Hypothalamus (tissue), 51 donors: ENCODE measurements at places on chromosomes 5 and 9.

DNA sequence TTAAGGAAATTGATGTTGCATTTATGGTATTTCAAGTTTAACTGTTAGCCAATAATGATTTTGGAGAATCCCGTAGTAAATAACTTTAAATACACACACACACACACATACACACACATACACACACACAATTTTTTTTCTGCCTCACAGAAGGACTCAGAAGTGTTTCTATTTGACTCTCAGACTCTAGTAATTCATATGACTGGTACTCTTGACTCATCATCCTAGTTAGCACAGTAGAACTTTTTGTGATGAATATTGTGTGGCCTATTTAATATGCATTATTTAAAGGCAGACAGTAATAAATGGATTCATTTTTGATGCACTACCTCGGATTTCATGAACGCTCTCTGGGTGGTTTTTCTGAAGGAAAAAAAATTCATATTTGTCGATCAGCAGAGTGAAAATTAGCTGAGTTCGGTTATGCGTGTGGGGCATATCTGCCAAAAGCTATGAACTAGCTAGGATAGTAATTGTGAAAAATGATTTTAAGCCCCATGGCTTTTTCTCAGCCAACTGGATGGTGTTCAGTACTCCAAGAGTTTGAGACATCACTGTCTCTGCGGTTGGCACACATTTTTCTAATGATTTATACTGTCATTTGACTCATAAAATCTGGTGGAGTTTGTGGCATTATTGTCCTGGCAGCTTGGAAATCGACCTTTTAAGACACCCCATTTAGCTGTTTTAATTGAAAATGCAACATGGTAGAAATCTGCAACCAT, 102.2 kb downstream of the PCSK5 start:
- no peak for DNase-seq

DNA sequence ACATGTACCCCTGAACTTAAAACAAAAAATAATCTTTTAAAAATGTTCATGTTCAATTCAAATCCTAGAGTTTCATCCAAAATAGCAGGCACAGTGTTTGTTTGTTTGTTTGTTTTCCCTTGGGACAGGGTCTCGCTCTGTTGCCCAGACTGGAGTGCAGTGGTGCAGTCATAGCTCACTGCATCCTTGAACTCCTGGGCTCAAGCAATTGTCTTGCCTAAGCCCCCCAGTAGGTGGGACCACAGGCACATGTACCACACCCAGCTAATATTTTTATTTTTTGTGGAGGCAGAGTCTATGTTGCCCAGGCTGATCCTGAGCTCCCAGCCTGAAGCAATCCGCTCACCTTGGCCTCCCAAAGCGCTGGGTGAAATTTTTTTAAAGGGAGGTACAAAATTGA, 5.0 kb upstream of the POLR1E start:
- DNase-seq = no peak

DNA sequence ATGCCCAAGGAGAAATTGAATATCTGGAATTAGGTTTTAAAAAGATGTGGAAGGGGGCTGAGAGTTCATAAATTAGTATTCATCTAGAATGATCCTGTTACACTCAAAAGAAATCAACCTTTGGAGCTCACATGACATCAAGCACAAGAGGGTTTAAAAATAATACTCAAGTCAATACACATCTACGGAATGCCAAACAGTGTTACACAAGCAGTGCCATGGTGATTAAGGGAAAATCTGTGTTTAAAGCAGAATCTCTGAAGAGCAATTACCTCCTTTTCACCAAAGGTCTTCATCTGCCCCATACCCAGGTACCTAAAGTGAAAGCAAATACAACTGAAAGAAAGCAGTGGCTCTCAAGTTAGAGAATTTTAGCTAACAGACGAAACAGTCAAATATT, 261.6 kb downstream of the NFIB start:
- DNase-seq = no peak

- no peak for DNase-seq
Measured at GRCh38 chr9:73143711-73144328, 7.8 kb upstream of the ANXA1 start.

GRCh38 chr5:122078116-122079110, at the start of gene LOX:
LOX (minus strand) TSS chr5:122078259; CDS start chr5:122077985, 274 bp downstream.
- no peak for DNase-seq

- no peak for DNase-seq
Measured at GRCh38 chr9:116154334-116154975, 864 bp downstream of the PAPPA start.

GRCh38 chr5:78003450-78003849, 227.3 kb upstream of the TBCA start:
- DNase-seq = no peak

GRCh38 chr9:70352802-70353201, 61.7 kb downstream of the KLF9 start:
- no peak for DNase-seq

DNA sequence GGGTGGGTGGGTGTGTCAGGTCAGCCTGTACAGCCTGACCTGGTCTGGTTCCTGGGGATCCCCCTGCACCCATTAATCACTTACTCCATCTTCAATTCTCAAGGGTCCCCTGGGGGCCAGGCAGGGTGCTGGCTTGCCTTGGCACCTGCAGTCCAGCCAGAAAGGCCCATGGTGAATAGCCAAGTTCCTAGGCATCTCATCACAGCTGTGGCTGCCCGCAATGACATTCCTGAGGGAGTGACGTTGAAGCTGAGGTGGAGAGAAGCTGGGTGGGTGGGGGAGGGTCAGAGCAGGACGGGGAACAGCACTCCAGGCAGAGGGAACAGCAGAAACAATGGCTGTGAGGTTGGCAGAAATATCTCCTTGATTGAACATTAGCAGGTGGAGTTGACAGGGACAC, 10.6 kb downstream of the HMCN2 start:
- no peak for DNase-seq

- DNase-seq = no peak
Measured at GRCh38 chr5:52685971-52686370, 101.7 kb upstream of the ITGA1 start.

DNA sequence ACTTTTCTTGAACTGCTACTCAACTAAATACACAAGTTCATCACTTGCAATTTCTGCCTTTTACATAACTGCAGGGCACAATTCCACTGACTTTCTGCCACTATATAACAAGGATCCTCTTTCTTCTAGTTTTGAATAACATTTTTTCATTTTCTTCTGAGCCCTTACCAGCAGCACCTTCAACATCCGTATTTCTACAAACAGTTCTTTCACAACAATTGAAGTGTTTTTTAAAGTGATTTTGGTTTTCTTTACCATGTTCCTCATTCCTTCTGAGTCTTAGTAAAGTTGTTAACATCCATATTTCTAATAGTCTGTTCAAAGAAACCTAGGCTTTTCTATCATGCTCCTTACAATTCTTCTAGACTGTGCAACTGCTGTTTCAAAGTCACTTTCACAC, 127.2 kb upstream of the PITX1 start:
- no peak for DNase-seq

GRCh38 chr5:116486588-116486987, 88.0 kb downstream of the SEMA6A start:
- no peak for DNase-seq

- no peak for DNase-seq
Measured at GRCh38 chr9:124625087-124625486, 117.9 kb upstream of the NR5A1 start.

- no peak for DNase-seq
Measured at GRCh38 chr9:128250839-128251731, 24.7 kb downstream of the GOLGA2 start.

GRCh38 chr5:141534492-141535213, 45.8 kb downstream of the PCDHGC5 start:
- DNase-seq = no peak

GRCh38 chr9:36154331-36154952, 14.7 kb upstream of the CCIN start:
- peak; percentile 41 for DNase-seq

- DNase-seq = no peak
Measured at GRCh38 chr5:17743580-17744435, 109.5 kb downstream of the TAF11L14 start.

GRCh38 chr9:11149065-11149464, 536.3 kb upstream of the PTPRD start:
- no peak for DNase-seq

DNA sequence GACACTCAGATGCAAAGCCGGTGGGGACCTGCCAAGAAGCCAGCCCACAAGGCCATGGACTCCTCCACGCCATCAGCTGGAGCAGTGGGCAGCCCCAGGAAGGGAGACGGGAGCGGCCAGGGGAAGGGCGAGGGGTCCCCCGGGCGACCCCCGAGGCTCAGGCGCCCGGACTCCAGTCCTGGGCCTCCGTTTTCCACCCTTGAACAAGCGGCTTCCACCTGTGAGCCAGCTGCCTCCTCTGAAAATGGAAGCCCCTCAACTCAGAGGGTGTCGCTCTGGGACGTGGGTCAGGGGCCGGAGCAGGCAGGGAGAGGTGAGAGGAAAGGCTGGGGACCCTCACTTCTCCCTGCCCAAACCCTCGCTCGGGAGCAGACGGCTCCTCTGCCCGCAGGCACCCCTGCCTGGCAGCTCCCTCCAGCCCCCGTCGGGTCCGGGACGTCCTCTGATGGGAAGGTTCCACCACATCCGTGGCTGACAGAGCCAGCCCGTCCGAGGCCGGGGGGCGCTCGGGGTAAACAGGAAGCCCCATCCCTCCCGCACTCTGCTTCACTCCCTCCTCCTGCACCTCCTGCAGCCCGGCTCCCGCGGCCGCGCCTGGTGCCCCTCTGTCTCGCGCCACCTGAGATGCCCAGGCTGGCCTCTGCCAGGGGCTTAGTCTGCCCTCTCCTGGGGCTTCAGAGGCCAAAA, 3.7 kb upstream of the EGFL7 start:
- DNase-seq = no peak

- no peak for DNase-seq
Measured at GRCh38 chr9:135018306-135018915, 69.1 kb upstream of the OLFM1 start.

- no peak for DNase-seq
Measured at GRCh38 chr9:115733318-115734110, 420.1 kb upstream of the PAPPA start.

DNA sequence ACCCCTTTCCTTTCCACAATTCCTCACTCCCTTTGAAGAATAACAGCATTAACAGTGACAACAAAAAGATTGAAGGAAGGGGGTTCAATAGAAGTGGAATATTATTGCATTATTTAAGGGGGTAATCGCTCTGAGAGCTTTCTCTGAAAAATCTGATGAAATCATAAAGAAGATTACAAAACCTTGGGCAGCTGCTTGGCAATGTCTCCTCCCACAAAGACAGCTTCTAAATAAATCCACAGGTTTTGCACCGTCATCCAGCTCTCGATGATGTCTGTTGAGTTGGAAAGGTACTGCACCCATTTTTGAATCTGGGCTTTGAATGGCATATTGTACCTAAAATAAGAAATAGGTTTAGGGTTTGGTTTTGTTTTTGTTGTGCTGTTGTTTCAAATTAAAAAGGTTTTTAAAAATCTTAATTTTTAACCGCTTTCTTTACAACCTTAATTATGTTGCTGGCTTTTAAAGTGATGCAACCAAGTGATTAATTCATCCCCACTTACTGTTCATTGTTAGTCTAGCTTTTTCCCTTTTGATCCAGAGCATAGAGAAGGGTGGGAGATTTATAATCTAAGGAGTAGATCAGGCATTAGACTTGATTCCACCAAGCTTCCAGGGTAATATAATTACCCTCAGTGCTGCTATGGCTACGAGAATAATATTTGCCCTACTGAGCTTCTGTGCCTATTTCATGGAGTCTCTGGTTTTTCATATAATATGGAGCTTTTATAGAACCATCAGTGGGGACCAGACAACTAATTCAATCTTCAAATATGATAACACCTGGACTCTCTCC, 85.0 kb downstream of the DNAH5 start:
- no peak for DNase-seq

- DNase-seq = no peak
Measured at GRCh38 chr9:78806492-78807160, 509.7 kb downstream of the PSAT1 start.

DNA sequence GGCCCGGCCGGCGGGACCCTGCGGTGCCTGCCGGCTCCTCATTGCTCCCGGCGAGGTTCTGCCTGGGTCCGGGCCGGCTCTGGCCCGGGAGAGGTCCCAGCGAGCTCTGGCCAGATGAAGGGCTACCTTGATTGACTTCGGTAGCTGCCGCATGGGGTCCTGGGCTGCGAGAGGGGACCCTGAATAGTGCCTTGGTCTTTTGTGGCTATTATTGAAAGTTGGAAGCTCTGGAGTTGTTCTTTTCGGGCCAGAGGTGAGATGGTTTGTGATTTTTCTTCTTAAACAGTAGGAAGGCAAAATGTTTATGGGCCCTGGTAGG, 635 bp downstream of the NAA35 start:
- DNase-seq = no peak

- DNase-seq = no peak
Measured at GRCh38 chr5:123273984-123274383, 149.2 kb downstream of the CEP120 start.

GRCh38 chr5:169063316-169063953, 237.5 kb downstream of the SLIT3 start:
- no peak for DNase-seq

DNA sequence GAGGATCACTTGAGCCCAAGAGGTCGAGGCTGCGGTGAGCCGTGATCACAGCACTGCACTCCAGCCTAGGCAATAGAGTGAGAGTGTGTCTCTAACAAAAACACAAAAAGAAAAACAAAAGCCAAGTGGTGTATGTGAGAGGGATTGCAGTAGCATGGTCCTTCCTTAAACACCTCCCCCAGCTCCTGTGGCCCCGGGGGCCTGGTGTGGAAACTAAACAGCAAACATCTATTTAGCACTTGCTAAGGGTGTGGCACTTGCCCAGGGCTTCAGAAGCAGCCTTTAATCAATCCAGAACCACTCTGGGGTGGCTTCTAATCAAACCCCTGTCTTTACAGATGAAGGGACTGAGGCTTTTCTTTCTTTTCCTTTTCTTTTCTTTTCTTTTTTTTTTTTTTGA, 4.4 kb upstream of the FBP1 start:
- DNase-seq = no peak

DNA sequence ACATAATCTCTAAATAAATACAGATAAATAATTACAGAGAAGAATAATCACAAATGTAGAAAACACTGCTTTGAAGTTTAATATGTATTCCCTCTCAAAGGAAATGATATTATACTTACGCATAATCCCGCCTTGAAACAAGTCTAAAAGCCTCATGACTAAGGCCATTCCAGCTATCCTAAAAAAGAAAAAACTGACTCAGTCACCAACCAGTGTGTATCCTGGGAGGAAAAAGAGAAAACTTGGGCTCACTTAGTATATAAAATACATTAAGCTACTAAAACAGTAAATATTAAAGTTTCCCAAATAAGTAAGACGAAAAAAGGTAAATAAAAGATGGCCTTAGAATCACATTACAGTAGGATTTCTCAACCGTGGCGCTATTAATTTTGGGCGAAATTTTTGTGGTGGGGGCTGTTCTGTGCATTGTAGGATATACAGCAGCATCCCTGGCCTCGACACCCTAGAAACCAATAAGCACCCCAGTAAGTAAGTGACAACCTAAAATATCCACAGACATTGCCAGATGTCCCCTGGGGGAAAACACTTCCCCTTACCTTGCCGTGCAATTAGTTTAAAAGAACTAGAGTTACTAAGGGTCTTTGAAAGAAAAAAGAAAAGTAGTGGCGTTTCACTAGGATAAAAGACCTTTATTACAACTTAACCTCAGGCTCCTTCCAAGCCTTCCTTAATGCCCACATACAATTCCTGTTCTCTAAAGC, 1.1 kb downstream of the HSPA9 start:
- no peak for DNase-seq
